Iris pigment epithelial cell (primary cell): ENCODE measurements at places on chromosomes 4 and X.

- DNase-seq = no peak
These were observed 775.9 kb downstream of the CENPC start for GRCh38 chr4:66769441-66769840.

DNA sequence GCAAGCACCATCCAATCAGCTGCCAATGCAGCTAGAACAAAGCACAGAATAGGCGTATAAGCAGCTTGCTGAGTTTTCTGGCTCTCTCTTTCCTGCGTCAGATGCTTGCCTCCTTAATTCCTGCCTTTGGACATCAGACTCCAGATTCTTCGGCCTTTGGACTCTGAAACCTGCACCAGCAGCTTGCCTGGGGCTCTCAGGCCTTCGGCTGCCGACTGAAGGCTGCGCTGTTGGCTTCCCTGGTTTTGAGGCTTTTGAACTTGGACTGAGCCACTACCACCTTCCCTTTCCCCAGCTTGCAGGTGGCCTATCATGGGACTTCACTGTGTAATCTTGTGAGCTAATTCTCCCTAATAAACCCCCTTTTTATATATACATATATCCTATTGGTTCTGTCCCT lies 6.1 kb downstream of the TMEM192 start:
- DNase-seq = no peak

DNA sequence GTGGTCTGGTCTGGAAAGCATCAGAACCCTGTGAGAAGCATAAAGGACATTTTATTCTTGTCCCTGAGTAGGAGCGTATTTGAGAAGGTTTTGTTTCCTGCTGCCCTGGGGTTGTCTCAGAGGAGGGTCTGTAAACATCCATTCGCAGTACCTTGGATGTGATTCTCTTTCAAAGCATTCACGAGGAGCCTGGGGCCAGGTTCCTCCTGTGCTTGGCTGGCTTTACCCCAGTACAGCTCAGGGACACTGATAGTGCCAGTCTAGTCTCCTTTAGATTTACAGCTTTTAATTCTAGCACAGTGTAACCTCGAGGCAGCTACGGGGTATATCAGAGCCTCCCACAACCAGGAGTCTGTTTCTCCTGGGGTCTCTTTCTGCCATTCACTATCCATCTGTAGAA lies 2.7 kb downstream of the CLRN2 start:
- no peak for DNase-seq

DNA sequence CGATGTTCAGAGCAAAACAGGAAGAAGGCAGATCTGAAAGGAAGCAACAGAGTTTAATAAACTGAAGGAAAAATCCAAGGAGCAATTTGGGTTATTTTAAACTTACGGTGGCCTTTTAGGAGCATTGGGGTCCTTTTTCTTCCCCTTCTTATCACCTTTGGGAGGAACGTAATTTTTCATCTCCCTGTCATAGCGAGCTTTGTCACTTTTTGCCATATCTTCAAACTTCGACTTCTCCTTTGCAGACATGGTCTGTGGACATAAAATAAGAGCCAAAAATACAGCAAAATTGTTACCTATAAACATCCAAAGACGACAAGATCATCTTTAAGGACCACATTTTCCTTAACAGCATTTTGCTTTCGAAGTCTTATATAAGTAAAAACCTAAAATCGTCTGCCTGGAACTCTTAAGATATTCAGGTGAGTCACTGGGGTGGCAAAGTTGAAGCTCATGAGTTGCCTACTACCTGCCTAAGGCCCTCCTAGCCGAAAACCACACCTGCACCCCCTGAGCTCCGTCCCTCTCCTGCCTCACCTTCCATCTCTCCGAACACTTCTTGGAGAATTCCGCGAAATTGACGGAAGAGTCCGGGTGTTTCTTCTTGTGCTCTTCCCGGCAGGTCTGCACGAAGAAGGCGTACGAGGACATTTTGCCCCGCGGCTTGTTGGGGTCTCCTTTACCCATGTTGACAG lies 1.0 kb downstream of the HMGB2 start:
- peak; percentile 15 for DNase-seq

DNA sequence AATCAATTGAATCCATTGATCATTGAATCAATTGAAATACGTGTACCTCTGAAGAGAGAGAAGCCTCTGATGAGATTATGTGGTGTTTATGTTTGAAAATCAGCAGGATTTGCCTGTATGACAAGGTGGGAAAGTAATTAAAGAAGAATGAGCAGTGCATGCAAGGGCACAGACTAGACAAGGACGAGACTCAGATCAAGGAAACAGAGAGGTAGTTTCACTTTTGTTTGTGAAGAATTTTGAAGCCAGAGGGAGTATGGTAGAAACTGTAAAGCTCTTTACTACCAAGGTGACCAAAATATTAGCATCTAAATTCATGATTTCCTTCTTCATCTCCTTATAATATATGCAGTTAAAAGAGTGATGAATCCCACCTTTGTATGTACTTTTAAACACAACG lies 1830.0 kb upstream of the IGFBP7 start:
- DNase-seq = no peak

DNA sequence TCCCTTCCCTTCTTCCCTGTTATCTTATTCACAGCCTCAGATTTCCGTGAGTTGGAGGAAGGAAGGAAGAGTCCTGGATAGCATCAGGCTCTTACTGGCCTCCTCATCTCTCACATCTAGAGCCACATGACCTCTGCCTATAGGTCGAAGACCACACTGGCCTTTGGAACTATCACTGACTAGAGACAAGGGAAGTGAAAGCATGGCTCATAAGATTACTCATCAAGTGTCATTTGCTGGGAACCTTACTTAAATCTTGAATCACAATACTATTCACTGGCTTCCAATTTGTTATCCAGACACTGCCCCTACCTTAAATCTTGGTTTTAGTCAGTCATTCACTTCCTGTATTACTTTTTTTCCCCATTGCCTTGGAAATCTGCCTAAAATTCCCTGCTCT lies 61.6 kb upstream of the MTMR8 start:
- DNase-seq = no peak

- DNase-seq = no peak
These were observed 305.4 kb downstream of the MAPK10 start for GRCh38 chr4:86054286-86055032.

DNA sequence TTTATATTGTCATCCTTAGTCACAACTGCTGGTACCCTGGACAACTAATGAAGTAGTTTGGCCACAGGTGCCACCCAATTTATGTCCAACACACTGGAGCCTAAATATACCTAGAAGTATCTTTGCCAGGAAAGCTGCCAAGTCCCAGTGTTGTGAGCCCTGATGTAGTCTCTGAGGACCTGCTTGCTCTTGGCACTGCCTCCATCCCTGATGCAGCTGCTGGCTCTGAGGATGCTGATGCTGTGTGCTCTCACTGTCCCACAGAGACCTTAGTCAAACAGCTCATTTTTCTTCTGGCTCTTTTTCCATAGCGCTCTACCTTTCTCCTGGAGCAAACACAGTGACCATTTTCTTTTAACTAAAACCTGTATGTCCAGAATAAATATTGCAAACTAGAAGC lies 1535.4 kb upstream of the ADGRL3 start:
- DNase-seq = no peak

DNA sequence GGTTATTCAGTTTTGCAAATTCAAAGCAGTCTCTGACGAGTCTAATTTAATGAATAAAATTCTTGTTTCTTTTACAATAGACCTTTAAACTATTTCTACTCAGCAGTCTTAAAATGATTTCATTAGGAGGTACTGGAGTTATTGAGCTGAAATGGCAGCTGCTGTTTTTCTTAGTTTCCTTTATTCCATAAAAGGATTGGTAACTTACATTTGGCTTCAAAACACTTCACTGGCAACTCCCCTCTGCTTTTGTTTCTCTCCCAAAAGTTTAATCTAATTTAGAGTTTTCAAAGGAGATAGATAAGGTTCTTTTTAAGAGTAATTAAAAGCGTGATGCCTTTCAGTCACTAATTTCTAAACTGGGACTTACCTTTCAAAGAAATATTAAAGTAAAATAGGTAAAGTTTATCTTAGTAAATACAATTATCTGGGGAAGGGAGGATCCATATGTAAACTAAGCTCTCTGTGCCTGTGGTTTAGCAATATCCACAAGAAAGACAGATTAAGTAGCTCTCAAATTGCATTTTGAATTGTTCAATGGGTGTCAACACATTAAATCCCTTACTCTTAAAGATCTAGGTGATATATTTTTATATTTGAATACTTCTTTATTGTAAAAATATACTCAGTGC lies 17.1 kb upstream of the PCDH10 start:
- no peak for DNase-seq

- no peak for DNase-seq
These were observed 129.3 kb upstream of the TMEM164 start for GRCh38 chrX:109873574-109873973.

- peak; percentile 61 for DNase-seq
These were observed 2.7 kb downstream of the TMEM165 start for GRCh38 chr4:55398461-55398860.

DNA sequence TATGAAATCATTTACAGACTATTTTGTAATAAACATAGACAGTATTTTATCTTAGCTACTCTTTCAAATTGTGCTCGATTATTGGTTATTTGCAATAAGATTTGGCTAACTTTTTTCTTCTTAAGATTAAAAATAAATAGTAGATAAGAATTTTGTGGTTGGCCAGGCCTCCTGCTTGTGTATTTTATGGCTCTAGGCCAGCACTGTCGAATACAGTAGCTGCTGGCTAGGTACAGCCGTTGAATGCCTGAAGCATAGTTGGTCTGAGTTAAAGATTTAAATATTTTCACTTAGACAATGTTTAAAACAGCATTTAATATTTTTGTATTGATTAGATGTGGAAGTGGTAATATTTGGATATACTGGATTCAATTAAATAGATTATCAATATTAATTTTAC lies 481.0 kb downstream of the SPRY1 start:
- DNase-seq = peak; percentile 79

- no peak for DNase-seq
These were observed 276.3 kb downstream of the DCTD start for GRCh38 chr4:182640932-182641331.
